Activated CD8-positive, alpha-beta memory T cell treated with anti-CD3 and anti-CD28 coated beads for 1 hour (primary cell): ENCODE measurements at places on chromosomes 4 and X.

- no peak for DNase-seq
Observed at GRCh38 chr4:30879855-30880598, 159.9 kb downstream of the PCDH7 start.

DNA sequence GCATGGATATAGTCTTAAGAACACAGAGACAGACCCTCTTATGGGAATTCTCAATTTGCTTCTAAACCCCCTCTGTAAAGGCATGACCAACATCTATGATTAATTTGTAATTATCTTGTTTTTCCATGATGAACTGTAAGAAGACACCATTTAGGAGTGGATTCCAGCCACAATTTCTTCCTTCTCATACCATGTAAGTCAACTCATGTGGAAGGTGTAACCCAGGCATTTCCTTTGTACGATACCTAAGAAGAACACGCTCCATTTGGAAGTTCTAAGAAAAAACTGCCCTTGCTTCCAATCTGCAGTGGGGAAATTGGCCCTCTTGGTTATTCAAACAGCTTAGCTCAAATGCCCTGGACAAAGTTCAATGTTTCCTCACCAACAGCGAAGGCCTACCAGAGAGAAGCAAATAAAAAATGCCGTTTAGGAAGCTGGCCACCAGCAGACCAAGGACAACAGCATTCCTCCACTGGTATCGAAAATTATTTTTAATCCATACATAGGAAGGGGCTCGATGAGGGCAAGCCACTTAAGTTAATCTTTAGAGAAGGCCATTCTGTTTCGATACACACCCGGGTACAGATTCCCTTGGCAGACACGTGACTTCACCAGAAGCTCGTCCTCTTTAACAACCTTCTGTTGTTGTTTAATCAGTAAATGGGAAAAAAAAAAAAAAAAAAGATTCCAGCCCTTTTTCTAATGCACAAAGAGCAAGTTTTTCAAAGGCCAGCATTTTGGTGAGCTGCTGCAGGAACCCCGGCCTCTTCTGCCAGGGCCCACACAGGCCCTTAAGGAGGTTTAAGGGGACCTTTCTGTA lies 2.6 kb downstream of the DHRSX start:
- DNase-seq = no peak

DNA sequence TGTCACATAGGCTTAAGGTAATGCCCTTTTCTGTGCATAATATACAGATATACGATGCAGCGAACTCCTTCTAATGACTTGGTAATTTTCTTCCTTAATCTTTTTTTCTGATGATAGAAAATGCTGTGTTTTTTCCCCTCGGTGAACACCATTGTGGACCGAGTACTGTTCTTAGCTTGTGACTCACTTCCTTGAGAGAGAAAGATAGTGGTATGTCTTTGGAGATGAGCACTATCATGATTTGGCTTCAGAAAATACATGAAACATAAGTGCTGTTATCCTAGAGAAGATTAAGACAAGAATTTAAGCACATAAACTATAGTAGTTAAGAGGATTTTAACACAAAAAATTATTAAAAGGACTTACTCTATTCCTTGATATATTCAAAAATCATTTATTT lies 63.9 kb downstream of the RS1 start:
- no peak for DNase-seq

DNA sequence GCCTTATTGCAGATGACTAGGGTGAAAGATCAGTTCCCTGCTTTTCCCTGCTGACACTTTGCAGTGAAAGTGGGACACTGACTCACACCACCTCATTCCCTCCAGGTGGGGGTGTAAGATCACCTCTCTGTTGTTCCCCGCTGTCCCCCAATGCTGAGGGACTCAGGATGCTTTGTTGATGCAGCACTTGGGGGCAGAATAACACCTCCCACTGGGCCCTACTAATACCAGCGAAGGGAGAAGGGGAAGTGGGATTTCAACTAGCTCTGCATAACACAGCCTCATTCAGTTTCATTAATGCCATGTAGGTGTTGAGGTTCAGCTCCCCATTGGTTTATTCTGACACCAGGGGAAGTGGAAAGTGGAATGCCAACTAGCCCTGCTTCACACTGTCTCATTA lies 43.6 kb upstream of the IL1RAPL2 start:
- no peak for DNase-seq

GRCh38 chrX:140923118-140923517 lies 79.3 kb upstream of the SPANXB1 start:
- DNase-seq = no peak

GRCh38 chr4:22427675-22428074 lies 88.2 kb downstream of the ADGRA3 start:
- no peak for DNase-seq

DNA sequence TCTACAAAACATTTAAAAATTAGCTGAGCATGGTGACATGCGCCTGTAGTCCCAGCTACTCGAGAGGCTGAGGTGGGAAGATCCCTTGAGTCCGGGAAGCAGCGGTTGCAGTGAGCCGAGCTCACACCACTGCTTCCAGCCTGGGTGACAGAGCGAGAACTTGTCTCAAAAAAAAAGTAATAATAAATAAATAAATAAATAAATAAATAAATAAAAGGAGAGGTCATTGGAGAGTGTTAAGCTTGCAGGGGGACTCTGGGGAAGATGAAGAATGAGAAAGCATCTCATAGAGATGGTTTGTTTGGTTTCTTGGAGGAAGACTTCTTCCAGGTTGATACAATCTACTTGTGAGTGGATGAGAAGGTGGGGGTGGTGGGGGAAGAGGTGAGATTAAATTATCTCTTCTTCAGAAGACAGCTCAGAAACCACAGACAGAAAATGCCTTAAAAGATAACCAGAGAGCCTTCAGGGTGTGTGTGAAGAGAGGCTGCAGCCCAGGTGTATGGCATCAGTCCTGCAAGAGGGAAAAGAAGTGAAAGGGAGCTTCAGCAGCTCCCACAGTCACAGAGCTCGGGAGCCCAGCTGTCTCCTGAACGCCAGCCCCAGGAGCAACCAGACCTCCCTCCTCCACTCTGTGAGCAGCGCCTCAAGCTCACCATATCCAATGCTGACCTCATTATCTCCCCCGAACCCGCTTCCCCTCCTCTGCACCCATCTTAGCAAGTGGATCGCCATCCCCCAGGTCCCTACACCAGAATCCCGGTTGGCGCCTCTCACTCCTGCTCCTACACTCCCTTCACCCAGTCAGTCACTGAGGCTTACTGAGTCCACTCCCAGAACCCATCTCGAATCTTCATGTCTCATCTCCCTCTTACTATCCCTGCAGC lies 48.2 kb downstream of the RBM47 start:
- DNase-seq = no peak

- DNase-seq = no peak
Observed at GRCh38 chrX:71922686-71923085, 12.0 kb downstream of the NHSL2 start.

DNA sequence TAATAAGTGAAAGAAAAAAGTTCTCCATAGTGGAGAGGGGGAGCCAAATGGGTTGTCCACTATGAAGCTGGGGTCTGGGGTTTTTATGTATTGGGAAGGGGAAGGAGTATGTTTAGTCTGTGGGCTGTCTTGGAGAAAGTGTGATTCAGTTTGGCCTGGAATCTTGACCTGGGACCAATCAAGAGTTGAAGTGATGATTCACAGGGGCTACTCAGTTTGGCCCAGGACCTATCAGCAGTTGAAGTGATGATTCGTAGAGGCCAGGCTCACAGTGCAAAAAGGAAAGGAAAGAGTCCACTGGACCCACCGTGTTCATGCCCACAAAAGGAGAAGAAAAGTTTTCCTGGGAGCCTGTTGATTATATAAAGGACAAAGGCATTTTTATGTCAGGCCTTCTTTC lies 47.3 kb upstream of the RAB9B start:
- DNase-seq = no peak

DNA sequence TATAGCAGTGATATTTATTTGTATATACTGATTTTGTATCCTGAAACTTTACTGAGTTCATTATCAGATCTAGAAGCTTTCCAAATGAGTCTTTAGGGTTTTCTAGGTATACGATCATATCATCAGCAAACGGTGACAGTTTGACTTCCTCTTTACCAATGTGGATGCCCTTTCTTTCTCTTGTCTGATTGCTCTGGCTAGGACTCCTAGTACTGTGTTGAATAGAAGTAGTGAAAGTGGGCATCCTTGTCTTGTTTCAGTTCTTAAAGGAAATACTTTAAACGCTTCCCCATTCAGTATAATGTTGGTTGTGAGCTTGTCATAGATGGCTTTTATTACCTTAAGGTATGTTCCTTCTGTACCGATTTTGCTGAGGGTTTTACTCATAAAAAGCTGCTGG lies 37.5 kb downstream of the CBR4 start:
- DNase-seq = no peak

GRCh38 chr4:752196-752861 lies 46.7 kb downstream of the PCGF3 start:
- DNase-seq = no peak

GRCh38 chr4:183674153-183674552 lies 15.1 kb downstream of the TRAPPC11 start:
- no peak for DNase-seq

DNA sequence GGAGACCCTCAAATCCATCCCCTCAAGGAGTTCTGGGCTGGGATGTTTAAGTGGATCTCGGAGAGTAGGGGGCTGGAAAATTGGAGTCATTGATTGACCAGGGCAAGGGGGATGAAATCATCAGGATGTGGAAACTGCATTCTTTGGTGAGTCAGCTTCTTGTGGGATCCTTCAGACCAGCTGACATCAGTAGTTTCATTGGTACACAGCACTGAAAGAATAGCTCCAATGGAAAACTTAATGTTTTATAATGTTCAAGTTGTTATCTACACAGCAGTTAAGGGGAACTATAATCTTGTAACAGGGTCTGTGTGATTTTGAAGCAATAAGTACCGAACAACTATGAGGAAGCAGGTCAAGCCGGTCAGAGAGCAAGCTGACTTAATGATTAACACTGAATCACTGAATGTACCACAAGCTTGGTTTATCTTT lies 506.1 kb downstream of the RPA4 start:
- no peak for DNase-seq

GRCh38 chr4:70628444-70628843 lies at the start of gene ENAM:
Gene ENAM, plus strand, starts transcription at chr4:70628744. Its CDS starts 757 bp downstream, at chr4:70629501.
- no peak for DNase-seq

DNA sequence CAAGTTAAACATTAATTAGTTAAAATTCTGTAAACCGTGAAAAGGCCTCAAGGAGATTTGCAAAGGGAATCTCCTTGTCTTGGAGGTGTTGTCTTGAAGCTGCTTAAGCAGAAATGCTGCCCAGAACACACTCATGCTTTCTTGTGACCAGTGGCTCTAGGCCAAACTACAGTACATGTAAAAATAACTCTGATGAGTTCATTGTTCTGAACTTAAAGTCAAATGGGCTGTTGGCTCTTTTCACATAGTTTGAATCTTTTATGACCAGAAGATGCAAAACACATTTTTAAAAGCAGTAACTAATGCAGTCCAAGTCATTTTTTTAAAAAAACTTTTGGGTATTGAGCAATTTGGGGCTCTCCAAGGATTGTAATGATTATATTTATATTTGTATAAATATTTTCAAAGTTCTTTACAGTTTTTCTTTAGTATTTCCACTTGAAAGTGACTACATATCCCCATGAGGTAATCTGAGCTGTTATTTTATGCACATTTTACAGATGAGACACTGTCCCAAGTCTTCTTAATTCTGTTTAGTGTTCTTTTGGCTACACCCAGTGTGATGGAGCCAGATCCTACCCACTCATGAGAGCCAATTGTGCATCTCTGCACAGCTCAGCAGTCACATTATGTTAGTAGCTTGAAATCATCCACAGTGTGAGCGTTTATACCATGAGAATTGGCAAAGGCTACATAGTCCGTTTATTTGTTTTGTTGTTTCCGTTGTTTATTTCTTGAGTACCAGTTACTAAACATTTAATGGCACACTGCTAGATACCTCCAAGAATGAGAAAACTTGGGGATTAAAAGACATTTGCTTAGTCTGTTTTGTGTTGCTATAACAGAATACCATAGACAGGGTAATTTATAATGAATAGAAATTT lies 112.8 kb upstream of the ATXN3L start:
- DNase-seq = no peak

DNA sequence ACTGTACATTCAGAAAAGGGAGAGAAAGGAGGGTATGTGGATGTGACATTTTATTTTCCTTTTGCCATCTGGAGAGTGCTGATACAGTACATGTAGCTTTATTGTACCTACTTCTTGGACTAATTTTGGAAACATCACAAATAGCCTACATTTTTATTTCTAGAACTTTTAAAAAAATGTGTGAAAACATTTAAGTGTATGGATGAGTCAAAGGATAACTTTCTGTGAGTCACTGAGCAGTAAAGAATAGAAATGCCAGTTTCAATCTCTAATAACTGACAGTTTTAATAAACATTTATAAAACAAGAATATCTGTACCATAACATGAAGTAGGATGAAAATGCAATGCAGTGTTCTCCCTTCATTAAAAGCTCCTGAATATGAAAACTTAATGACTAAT lies 374.4 kb upstream of the NWD2 start:
- DNase-seq = no peak

DNA sequence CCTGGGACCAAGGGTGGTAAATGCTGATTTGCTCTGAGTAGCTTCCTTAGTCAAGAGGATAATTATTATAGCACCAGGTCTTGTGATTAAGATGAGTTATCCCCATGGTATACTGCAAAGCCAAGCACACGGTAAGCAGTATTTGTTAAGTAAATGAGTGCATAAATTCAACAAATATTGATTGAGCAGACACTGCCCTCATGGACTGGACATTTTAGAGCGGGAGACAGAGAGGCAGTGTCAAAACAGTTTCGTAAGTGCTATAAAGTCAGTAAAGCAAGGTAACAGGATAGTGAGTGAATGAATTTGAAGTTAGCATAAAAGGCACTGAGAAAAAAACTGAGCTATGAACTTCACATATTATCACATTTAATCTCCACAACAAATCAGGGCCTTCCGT lies 13.9 kb downstream of the PHF8 start:
- DNase-seq = no peak

DNA sequence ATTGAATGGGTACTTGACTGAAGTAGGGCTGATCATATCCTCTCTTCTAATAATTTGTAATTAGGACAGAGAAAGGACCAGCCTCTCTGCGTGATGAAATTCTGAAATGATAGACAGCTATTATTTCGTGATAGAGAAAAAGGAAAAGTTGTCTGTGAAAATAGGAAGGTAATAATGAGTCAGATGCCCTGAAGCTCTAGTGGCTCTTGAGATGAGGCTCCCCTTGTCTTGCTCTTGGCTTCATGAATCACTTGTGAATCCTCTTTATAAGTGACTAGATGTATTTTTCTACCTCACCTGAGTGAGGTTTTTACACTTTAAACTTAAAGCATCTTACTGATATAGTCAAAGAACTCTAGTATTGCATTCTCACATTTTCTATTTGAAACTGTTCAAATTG lies 888.9 kb downstream of the PCDH18 start:
- no peak for DNase-seq

DNA sequence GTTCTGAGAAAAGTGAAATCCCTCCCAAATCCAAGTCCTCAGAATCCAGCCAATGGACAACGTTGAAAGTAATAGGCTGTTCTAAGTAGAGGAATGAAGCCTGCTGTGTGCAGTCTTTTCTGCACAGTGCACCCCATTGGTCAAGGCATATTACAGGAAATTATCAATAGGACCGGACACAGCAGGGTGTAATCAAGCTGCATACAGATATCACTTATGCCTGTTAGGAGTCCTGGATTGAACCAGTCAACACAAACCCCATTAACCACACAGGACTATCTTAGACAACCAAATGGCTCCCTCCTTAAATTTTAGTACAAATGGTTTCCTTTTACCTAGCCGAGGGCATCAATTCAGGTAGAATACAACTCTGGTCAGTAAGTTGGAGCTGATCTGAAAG lies 34.2 kb upstream of the MAGEA8 start:
- DNase-seq = no peak

- no peak for DNase-seq
Observed at GRCh38 chr4:3009422-3009821, 46.1 kb downstream of the GRK4 start.

- DNase-seq = no peak
Observed at GRCh38 chrX:9775930-9776329, 10.3 kb upstream of the GPR143 start.
